Neuronal stem cell (in vitro differentiated cells): ENCODE measurements at places on chromosomes 3 and 15.

- no peak for DNase-seq
Measured at GRCh38 chr15:73821181-73821580, 52.2 kb upstream of the TBC1D21 start.

DNA sequence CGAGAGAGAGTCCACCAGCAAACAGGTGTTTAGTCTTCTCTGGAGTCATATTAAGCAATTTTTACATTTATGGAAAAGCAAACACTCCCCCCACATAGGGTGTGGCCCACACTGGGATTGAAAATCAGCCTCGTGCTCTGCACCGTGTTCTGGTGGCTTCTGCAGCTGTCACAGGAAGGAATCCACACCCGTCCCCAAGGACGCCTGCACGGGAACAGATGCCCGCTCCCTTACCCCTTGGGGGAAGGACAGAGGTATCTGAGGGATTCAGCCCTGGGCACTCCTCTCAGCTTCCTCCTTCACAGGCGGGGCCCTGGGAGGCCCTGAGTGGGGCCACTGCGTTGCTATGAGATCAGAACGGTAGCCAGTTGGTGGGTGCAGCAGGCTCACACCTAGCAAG, 27.8 kb downstream of the LIPC start:
- no peak for DNase-seq

DNA sequence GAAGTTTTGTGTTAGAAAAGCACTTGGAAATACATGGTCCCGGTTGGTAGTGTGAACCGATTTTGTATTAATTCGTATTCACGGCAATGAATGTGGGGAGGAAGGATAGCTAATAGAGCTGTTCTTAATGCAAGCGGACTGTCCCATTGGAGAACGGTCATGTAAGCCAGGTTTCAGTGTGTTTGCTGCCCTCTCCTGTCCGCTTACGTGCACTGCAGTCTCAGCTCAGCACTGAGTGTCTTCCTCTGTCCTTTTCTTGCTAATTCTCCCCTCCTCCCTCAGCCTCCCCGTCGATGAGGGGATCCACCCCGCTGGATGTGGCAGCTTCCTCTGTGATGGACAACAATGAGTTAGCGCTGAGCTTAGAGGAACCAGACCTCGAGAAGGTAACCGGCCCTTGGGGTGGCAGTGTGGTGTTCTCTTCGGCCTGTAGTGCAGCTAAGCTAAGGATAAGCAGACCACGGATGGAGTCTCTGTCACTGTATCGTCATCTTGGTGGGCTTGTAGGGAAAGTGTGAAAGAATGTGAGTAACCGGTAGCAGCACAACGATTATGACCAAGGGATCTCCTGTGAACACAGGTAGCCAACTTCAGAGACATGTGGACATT, 267.5 kb upstream of the CHRM5 start:
- DNase-seq: peak; percentile 80

GRCh38 chr15:48086133-48086532, 34.7 kb upstream of the SLC24A5 start:
- no peak for DNase-seq

- no peak for DNase-seq
Measured at GRCh38 chr15:76991048-76991447, 3.9 kb upstream of the PSTPIP1 start.
